ENCODE measurements at places on chromosomes 3 and 15.
A peak's percentile ranks its signal among the peaks of the same experiment; 100 is the strongest.

- DNase-seq: no peak
Measured at GRCh38 chr3:187750006-187750512, 4.8 kb upstream of the BCL6 start.

DNA sequence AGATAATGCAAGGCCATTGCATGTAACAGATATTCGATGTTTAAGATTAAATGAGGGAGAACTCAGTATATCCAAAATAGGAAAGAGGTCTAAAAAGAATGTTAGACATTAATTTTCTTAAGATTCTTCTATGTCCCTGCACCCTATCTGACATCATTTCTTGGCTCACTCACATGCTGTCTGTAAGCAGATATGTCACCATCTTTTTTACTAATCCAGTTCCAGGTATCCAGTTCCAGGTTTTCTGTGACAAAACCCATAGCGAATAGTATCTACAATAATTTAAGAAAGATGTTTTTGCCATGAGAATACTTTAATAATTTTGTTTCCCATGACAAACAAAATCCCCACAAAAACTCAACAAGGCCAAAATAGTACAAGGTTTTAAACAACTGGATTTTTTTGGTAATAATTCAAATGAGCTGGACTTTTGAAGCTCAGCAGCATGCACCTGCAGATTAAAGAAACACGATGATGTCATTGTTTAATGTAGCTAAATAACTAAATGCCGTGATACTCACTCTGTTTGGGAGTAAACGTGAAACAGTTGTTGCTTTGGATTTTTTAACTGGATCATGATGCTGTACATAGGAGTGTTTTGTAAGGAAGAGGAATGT lies 867.6 kb downstream of the EPHA3 start:
- DNase-seq: no peak

DNA sequence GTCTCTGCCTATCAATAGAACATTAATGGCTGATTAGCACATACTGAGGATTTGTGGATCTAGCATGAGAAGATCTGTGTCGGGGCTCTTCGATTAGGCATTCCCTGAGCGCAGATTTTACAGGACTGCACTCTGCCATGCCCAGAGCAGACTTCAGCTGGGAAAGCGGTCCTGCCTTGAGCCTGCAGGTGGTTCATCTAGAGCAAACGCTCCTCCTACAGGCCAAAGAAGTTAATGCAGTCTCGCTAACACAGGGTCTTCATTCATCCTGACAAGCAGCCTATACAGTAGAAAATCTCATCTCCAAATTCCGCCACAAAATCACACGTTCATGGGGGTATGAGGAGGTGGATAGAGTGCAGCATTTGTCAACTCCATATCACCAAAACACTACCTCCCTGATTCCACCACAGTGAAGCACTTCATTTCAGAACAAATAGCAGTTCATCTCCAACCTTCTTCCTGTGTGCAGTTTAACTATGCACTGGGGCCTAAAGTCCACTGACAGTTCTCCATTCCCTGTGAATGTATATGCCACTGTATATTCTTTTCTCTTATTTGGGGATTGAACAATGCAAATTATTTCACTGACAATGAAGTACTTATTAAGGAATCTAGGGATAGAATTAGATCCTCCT lies 405.8 kb downstream of the IGSF11 start:
- no peak for DNase-seq

DNA sequence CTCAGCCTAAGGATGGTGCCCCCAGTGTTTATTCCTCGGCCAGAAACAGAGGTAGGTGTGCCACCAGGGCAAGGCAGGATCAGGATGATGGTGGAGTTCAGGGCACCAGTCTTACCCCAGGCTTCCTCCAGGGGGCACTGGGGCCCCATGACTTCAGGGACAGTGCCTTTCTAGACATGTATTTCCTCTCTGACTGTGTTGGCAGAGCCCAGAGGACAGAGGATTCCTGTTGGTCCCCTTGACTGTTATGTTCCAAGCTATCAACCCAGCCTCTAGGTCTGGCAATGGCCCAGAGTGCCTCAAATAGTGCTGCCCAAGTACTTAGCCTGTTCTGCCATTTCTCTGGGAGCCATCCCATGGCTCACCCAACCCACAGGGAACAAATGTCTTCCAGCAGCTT lies 2.8 kb downstream of the HEMK1 start:
- peak; percentile 93 for DNase-seq

DNA sequence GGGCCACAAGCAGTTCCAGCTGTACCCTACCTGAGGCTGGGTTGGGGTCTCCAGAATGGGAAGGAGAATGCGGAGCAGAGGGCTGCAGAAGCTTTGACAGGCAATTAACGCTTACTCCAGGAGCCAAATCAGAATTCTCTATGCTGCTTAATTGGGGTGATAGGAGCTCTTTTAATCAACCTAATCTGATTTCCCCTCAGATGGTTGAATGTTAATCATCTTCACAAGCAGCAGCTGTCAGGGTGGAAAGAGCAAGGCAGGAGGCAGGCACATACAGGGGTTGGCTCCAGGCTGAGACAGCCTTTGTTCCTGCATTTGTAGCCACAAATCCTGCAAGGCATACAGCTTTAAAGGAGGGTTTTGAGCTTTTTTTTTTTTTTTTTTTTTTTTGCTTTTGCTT lies 2.6 kb downstream of the CILP start:
- no peak for DNase-seq

GRCh38 chr3:170911051-170911450 lies 2.6 kb upstream of the EIF5A2 start:
- no peak for DNase-seq

- no peak for DNase-seq
Measured at GRCh38 chr3:195544230-195544536, 1.1 kb upstream of the PPP1R2 start.

DNA sequence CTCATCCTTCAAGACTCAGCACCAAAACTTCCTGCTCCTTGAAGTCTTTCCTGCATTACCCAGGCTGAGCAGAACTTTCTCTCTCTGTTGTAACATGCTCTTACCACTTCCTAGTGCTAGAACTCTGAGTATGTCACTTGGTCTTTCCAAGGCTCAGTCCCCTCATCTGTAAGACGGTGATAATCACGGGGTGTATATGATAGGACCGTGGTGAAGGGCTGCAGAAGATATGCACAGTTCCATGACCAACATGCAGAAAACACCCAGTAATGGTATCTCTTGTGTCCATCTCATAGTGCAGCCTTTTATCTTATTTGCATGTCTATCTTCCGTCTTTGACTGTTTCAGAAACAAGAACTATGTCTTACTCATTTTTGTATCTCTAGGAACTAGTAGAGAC lies 154.5 kb downstream of the ZNF621 start:
- no peak for DNase-seq

Measured in activated CD8-positive, alpha-beta memory T cell treated with anti-CD3 and anti-CD28 coated beads for 24 hours (primary cell).